ENCODE measurements at places on chromosomes 3 and 15. TPM values are rescaled to one million over a fixed set of nuclear protein-coding genes. Genes with fewer than 3 reads are reported as not detected.

DNA sequence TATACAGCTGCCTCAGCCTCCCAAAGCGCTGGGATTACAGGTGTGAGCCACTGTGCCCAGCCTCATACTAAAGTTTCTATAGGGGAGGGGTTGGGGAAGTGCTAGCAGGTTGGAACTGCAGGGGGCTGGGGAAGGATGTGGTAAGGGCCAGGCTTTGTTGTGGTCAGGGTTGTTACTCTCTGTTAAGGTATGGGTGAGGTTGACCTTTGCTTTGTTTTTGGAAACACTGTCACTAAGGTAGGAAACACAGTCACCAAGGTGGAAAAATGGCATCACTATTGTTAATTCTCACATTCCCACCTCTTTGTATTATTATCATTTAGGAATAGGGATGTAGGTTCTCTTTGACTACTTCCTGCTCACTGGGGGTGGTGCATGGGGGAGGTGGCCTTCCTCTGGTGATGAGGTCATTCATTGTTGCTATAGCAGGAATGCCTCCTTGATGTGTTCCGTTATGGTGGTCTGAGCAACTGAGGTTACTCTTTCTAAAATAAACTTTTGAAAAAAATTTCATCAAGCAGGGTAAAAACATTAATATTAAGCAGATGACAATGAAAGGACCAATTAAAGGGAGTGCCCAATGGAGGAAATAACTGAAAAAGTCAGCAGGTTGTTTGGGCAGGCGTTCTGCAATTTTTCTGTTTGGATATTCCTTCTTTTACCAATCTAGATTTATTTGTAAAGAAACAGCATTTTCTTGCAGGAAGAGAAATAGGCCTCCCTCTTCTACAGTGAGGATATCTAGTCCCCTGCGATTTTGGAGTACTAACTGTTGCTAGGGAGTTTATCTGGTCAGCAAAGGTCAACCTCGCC lies 150.5 kb downstream of the WDR76 start:
- DNase-seq = peak; percentile 85

Gene SH3GL3
- total RNA-seq = not detected

DNA sequence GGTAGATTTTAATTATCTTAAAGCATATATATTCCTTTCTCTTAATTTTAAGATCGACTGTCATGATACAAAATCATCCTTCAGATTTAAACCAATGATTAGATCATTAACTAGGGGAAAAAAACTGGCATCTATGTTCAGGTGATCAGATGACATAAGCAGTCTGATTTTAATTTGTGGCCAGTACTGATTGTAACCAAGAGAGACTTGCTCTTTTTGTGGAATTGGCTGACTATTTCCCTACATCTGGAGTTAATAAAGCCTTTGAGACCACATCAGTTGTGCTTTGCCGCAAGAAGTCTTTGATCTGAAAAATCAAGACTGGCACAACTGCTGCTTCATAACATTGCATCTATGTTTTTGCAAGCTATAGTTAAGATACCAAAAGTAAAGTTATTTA lies 148.4 kb upstream of the CGNL1 start:
- DNase-seq = no peak

DNA sequence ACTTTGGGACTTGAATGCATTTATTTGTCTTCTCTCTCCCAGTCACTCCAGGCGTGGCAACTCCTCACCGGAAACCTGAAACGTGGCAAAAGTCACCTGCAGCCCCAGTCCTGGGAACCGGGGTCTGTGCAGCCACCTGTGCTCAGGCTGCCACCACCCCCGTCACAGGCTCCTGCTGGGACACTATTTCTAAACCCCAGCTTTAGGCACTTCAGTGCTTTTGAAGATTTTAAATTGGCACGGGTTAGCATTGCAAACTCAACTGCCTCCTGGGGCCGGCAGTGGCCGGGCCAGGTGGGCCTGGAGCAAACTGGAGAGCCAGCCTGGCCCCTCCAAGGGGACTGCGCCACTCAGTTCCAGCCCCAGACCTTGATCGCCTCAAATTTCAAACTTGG lies 146.7 kb upstream of the IQSEC1 start:
- DNase-seq = no peak

All from activated naive CD4-positive, alpha-beta T cell treated with anti-CD3 and anti-CD28 coated beads for 36 hours (primary cell).